Effector memory CD4-positive, alpha-beta T cell (primary cell): ENCODE measurements at places on chromosomes 7 and 10.

- no peak overlapping the region for H3K27ac ChIP-seq
- DNase-seq: no peak
- H3K4me3 ChIP-seq: no peak overlapping the region
Measured at GRCh38 chr7:44403176-44403759, 77.9 kb upstream of the CAMK2B start.

DNA sequence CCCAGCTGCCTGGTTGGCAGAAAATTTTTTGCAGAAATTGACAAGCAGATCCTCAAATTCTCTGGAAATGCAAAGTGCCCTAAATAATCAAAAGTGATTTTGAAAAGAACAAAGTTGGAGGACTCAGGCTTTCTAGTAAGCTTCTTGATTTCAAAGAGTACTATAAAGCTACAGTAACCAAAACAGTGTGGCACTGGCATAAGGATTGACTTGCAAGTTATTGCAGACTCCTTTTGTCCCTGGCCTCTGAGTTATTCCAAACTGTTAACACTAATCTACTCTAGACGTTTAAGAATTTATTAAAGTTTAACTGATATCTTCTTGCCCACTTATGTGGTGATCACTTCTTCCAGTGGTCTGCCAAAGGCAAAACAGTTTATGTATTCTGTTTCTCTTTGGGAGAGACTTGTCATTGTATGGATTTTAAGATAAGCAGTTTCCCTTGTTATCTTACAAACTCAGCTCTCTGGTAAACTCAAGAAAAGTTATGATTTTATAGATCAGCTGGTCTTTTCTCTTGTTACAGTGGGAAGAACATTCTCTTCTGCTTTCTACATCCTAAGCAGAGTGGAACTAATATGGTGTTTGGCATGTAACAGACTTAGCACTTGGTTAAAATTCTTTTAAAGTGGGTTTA is 41.4 kb downstream of the LOXL4 start:
- peaks cover 6% of the 10 kb centered on the region for H3K36me3 ChIP-seq
- H3K27me3 ChIP-seq: no peaks in the 10 kb centered on the region
- no peak for DNase-seq

GRCh38 chr10:114207349-114207748 is 28.2 kb downstream of the TDRD1 start:
- no peaks in the 10 kb centered on the region for H3K4me1 ChIP-seq
- no peak overlapping the region for H3K4me3 ChIP-seq
- H3K36me3 ChIP-seq: no peaks in the 10 kb centered on the region
- no peak for DNase-seq
- no peak overlapping the region for H3K27ac ChIP-seq

DNA sequence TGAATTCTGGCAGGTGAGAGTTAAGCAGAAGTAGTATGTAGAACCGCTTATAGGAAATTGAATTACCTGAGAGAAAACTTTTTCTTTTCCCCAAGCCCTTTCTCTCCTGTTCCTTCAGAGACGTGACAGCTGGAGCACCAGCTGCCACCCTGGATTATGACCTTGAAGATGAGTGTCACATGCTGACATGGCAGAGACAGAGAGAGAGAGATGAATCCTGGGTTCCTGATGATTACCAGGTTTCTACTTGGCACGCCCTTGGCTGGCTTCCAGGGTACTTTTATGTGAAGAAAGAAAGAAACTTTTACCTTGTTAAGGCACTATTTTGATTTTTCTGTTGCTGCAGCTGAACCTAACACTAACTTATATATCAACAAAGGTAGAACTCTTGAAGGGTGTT is 99.9 kb downstream of the GPR26 start:
- H3K27ac ChIP-seq: no peak overlapping the region
- no peak for DNase-seq
- H3K4me1 ChIP-seq: no peaks in the 10 kb centered on the region
- H3K4me3 ChIP-seq: no peak overlapping the region

DNA sequence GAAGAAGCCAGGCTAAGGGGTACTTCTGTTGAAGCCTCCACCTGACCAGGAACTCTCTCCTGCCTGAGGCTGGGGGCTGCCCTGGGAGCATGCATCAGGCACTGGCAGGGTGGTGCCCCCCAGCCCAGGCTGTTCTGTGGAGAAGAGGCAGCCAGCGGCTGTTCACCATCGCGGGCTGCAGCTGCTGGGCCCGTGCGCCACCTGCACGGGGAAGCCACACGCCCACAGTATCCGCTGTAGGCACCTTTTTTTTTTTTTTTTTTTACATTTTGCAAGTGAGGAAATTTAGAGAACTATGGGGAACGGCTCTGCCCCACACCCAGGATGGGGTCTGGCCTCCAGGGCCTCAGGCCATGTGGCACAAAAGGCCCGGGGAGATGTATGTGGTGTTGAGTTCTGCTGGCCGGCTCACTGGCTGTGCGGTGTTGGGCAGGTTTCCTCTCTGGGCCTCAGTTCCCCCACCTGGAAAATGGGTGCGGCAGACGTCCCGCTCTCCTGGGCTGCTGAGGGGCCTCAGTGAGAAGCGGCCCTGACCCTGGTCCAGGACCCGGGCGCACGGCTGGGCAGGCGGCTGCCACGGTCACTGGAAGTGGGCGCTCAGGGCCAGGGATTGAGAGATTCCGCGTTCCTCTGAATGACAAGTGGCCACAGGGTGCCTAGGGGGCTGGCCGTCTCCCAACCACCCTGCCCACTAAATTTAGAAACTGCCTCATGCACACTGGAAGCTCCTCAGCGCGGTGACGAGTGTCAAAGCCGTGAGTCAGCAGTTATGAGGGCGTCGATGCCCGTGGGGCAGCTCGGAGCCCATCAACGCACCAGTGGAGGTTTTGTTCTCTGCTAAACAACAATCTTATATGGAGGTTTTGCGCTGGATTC is 8.8 kb upstream of the INTS1 start:
- H3K27ac ChIP-seq: no peak overlapping the region
- no peaks in the 10 kb centered on the region for H3K27me3 ChIP-seq
- peaks cover 11% of the 10 kb centered on the region for H3K4me1 ChIP-seq

DNA sequence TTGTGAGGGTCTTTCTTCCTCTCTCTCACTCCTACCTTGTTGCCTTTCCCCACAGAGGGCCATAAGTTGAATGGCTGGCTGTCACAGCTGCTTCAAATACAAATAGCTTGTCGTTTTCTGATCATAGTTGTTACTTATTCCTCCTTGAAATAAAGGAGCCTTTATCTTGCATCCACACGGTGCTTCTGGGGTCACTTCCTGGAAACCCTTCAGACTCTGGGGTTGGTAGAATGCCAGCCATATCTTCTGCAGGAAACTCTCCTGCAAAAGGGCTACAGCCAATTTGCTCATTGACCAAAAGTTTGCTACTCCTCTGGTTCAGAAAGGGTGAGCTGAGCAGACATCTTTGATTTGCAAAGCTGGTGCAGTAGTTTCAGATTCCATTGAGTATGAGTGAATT is 70.4 kb downstream of the FAM185A start:
- no peaks in the 10 kb centered on the region for H3K4me1 ChIP-seq
- H3K4me3 ChIP-seq: no peak overlapping the region
- no peak for DNase-seq
- H3K36me3 ChIP-seq: no peaks in the 10 kb centered on the region

DNA sequence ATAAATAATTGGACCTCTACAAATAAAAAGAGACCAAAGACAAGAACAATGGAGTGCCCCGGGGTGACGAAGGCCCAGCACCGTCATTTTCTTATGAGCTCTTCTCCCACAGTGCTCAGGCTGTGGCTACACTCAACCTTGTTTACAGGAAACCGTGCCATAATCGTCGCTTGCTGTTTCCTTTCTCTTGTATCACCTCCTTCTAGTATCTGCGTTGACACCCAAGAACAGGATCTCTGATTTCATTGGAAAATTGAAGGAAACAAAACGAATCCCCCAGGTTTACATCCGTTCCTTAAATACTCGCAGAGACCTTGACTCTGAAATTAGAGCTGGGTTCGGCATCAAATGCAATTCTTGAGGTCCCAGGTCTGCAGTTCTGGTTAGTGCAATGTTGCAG is 1.7 kb upstream of the IGFBP3 start:
- no peak for DNase-seq
- no peaks in the 10 kb centered on the region for H3K36me3 ChIP-seq
- no peak overlapping the region for H3K27ac ChIP-seq

- H3K36me3 ChIP-seq: no peaks in the 10 kb centered on the region
- H3K27me3 ChIP-seq: no peaks in the 10 kb centered on the region
- no peak overlapping the region for H3K4me3 ChIP-seq
- no peaks in the 10 kb centered on the region for H3K4me1 ChIP-seq
- no peak overlapping the region for H3K27ac ChIP-seq
Measured at GRCh38 chr10:73293461-73293860, 41.0 kb upstream of the MRPS16 start.

DNA sequence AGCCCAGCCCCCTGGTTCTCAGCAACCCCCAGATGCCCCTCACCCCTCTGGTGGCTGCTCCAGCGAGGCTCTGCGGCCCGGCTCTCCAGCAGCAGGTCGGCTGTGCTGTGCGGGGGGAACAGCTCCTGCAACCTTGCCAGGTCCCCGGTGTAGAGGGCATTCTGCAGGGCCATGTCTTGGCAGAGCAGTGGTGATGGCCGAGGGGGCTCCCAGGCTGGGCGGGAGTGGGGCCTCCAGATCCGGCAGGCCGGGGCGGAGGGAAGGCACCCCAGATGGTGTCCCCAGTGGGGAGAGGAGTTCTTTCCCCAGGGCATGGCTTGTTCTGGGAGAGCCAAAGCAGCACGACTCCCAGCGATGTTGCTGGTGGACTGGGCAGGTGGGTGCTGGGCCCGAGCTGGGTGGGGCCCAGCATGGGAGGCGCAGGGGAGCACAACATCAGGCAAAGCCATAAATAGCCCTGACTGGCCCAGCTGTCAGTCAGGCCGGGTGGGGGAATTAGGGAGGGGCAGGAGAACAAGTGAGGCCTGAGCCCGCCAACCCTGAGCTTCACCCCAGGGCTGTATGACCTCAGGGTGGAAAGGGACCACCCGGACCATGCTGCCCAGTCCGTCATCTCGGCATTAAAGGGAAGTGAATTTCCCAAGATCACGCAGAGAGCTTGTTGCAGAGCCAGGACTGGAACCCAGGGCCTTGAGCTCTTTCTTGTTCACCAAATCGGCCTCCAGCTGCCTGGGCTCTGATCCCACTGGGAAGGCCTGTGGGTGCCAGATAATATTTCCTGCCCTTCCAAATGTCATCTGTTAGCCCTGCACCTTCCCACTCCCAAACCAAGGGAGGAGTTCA is 580 bp upstream of the ASB10 start:
- H3K36me3 ChIP-seq: no peaks in the 10 kb centered on the region
- no peaks in the 10 kb centered on the region for H3K4me1 ChIP-seq
- H3K27ac ChIP-seq: no peak overlapping the region
- no peaks in the 10 kb centered on the region for H3K27me3 ChIP-seq

DNA sequence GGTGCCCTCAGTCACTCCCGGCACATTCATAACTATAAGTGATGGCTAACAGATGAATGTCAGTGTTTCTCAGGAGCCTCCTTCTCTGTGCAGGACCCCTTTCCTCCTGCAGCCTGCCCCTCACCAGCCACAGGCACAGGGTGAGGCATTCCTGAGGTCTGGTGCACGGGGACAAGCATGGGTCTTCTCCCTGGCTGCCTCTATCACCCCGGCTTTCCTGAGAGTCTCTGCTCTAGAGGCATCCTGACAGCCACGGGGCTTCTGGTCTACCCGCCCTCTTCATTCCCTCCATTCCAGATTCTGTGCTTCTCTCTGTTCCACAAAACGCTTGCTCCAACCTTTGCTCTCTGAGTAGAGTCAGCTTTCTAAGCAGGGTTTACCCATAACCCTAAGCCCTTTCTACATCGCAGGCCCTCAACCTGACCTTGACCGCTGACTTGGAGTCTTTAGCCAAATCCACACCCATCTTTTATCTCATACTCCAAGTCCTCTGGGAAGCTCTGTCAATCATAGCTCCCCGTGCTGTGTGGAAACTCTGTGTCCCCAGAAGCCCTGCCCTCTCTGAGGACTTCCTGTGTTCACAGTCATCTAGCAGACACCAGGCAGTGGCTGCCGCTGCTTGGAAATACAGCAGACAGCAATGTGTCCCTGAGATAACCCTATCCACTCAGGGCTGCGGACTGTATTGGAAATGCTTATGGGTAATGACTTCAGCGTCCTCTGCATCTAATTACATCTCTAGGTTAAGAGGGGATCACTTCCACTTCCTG is 159.0 kb downstream of the SFMBT2 start:
- DNase-seq: no peak
- no peaks in the 10 kb centered on the region for H3K4me1 ChIP-seq
- peaks cover 9% of the 10 kb centered on the region for H3K36me3 ChIP-seq
- no peak overlapping the region for H3K4me3 ChIP-seq
- H3K27me3 ChIP-seq: no peaks in the 10 kb centered on the region

DNA sequence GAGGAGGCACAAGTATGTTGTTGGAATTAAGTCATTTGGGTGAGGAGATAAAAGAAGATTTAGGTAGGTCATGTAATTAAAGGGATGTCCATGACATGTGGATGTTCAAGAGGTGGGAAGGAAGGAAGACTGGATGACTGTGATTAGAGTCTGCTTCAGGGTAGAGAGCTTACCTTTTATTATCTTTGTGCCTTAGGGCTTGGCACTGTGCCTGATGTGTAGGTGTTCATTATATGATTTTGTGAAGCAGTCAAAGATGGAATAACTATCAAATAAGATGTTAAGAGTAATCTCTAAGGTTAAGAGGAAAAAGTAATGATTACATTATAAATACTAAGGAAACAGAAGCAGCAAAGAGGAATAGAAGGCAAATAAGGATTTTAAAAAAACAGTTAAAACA is 97.8 kb downstream of the CDK14 start:
- H3K27me3 ChIP-seq: no peaks in the 10 kb centered on the region
- no peak overlapping the region for H3K27ac ChIP-seq
- no peak for DNase-seq
- no peaks in the 10 kb centered on the region for H3K36me3 ChIP-seq
- no peak overlapping the region for H3K4me3 ChIP-seq
- H3K4me1 ChIP-seq: no peaks in the 10 kb centered on the region

DNA sequence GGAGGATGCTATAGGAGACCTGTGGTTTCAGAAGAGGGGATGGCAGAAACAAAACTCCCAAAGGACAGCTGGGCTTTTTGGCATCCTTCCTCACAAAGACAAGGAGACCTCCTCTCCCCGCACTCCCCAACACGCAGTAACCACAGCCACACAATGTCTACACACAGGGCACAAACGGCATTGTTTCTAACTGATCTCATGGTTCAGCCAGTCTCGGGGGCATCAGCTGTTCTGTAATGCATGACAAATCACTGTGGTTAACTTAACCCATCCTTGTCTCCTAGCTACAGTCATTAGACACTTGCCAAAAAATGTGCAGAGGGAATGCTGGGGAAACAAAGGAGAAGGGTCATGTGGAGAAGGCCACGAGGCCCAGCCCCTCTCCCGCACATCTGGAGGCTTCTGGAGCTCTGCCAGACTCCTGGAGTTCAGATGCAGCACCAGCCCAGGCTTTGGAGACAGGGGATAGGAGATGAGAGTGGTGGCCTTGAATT is 7.6 kb upstream of the ADAMTS14 start:
- no peaks in the 10 kb centered on the region for H3K36me3 ChIP-seq
- H3K27me3 ChIP-seq: no peaks in the 10 kb centered on the region
- H3K4me3 ChIP-seq: no peak overlapping the region
- no peak overlapping the region for H3K27ac ChIP-seq
- no peaks in the 10 kb centered on the region for H3K4me1 ChIP-seq

GRCh38 chr10:49175587-49176309 is 12.4 kb downstream of the TMEM273 start:
- no peak overlapping the region for H3K4me3 ChIP-seq
- H3K36me3 ChIP-seq: no peaks in the 10 kb centered on the region
- DNase-seq: no peak
- H3K27ac ChIP-seq: no peak overlapping the region
- peaks cover 11% of the 10 kb centered on the region for H3K4me1 ChIP-seq
